ENCODE measurements at places on chromosomes 11 and 22.

DNA sequence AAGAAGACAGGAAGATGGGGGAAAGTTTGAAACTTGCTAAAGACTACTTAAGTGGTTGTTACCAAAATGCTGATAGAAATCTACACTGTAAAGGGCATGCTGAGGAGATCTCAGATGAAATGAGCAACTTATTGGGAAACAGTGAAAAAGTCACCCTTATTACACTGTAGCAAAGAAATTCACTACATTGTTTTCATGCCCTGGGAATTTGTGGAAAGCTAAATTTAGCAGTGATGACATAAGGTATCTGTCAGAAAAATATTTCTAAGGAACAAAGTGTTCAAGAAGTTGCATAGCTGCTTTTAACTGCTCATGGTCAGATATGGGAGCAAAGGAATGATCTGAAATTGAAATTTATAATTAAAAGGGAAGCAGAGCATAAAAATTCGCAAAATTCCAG is 702.4 kb upstream of the LRRC4C start:
- DNase-seq = no peak

GRCh38 chr11:65786786-65787636 is at the start of gene OVOL1:
Gene OVOL1 (plus strand): TSS chr11:65787063. CDS start chr11:65787374, 311 bp downstream.
- no peak for DNase-seq

DNA sequence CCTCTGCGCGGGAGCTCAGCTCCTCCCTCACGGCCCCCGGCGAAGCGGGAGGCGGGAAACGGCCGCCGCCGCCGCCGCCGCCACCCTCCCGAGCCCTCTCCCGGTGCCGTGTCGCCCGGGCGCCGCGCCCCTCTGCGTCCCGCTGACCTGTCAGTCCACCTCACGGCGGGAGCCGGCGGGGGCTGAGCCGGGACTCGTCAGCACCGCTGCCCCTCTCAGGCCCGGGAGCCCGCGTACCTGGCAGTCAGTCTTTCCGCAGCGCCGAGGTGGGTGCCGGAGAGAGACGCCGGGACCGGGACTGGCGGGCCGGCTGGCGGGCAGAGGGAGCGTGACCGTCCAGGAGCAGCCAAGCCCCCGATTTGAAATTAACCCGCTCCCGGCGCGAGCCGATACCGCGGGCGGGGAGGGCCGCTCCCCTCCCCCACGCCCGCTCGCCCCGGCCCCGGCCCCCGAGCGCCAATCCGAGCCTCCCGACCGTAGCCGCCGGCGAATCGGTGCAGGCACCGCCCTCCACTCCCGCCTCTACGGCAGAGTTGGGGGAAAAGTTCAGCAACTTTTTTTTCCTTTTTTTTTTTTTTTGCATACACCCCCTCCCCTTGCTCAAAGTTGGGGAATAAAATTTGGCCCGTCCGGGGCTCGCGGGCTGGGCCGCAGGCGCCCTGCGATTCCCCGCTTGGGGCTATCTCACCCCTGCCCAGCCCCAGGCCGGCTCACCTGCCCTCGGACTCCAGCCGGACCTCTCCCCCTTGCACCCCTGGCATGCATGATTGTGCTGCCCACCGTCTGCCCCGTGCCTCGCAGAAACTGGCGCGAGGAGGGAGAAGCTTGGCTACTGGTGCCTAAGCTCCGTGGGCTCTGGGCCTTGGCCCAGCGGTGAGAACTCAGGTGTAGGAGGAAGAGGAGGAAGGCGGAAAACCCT is 774 bp upstream of the E2F8 start:
- DNase-seq = no peak

GRCh38 chr11:72751116-72752087 is 806 bp downstream of the ARAP1 start:
- no peak for DNase-seq

GRCh38 chr11:76601272-76601671 is 69.3 kb downstream of the LRRC32 start:
- DNase-seq = no peak

- DNase-seq = no peak
Measured at GRCh38 chr22:30279046-30279788, 10.1 kb downstream of the CASTOR1 start.

Measured in hippocampal formation (tissue), 2 donors.